ENCODE measurements at places on chromosomes 3 and 15. TPM values are rescaled to one million over a fixed set of nuclear protein-coding genes. Genes with fewer than 3 reads are reported as not detected.

The TPRG1 gene
- total RNA-seq: 1.7 TPM

DNA sequence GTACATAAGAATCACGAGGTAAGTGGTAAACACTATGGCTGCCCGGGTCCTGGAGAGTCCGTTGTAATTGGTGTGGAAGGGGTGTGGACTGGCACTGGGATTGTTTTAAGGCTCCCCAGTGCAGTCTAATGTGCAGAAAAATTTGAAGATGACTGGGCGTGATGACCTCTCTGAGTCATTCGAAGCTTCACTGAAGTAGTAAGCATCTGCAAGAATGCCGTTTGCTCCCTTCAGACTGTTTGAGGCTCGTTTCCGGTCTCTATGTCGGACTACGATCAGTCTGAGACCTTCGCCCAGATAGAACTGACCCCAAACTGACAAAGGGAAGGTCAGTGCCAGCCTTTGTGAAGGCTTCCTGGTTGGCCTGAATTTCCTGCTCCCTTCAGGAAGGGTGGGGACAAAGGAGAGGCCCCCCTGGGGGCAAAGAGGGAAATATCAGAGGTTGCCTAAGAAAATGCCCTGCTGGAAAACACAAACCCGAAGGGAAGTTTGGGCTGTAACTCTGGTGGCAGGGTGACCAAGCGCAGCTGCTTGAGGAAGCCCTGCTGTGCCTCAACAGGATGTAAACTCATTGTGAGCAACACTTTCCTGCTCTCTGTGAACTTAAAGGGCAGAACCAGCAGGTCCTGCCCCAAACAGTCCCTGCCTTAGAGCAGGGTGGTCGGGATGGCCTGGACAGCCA, 34.6 kb downstream of the BTD start:
- DNase-seq: no peak

- no peak for DNase-seq
Observed at GRCh38 chr15:57184502-57184901, 191.8 kb upstream of the CGNL1 start.

- no peak for DNase-seq
Observed at GRCh38 chr15:76501726-76502125, 165.2 kb downstream of the ISL2 start.

DNA sequence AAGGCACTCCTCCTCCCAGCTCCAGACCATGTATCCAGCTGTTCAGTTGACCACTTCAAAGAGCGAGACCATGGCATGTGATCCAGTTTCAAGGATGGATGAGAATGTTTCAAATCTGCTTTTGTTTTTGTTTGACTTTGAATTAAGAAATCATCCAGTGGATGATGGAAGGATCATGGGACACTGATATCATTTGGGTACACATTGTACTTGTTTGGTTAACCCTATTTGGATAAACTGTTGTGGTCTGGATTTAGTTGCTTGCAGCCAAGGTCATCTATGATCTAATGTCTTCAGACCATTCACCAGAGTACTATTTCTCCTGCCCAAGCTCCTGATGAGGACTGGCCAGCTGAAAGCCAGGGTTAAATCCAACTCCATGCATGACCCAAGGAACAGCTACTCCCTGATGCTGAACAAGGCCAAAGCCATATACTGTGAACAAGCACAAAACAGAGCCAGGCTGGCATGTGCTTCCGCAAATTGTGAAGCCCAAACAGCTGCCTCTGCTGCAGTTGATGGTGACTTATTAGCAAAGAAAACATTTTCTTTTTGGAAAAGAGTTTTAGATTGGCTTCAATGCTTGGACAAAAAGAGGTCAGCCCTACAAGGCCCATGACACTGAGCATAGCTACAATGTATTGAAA, 5.2 kb upstream of the ADAMTS17 start:
- DNase-seq: no peak

DNA sequence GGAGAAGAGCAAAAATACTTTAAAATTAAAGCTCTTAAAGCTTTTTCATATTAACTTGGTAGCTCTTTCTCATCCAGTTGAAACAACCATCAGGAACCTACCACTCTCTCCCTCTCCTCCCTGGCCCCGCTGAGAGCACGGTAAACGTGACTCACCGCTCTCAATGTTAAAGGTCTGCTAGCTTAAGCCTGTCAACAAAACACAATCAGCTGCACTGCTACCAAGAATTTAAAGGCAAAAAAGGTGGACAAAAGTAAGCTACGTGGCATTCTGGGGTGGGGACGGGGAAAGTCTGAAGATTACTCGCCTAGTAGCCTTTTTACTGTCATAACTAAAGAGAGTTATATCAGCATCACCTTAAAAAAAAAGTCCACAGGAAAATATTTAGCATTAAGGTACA, 8.4 kb upstream of the GP5 start:
- DNase-seq: no peak

The PLEKHO2 gene
- 8.6 TPM for total RNA-seq

GRCh38 chr3:139291276-139292051, 52.4 kb upstream of the MRPS22 start:
- no peak for DNase-seq

GRCh38 chr3:94967196-94967595, 904.3 kb downstream of the NSUN3 start:
- no peak for DNase-seq

GRCh38 chr15:90607361-90607760, 77.6 kb downstream of the CRTC3 start:
- DNase-seq: no peak

GRCh38 chr3:17207019-17207418, 322.3 kb downstream of the PLCL2 start:
- DNase-seq: no peak

- DNase-seq: peak; percentile 57
Observed at GRCh38 chr15:74768771-74769342, 13.0 kb upstream of the CSK start.

DNA sequence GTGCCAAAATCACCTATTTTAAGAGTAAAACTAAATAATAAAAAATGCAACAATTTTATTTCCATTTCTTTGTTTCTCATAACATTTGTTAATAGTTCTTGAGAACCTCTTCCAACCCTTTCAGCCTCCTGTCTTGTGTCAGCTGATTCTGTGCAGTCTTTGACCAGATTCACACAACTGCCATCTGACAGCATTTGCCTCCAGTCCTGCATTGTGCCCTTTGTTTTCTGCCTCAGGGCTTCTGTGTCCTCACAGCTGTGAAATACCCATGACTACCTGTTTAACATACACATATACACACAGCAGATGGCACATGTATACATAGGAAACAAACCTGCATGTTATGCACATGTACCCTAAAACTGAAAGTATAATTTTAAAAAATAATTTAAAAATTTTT, 13.2 kb upstream of the CNTN6 start:
- no peak for DNase-seq

- no peak for DNase-seq
Observed at GRCh38 chr3:53255423-53255774, 423 bp downstream of the TKT start.

DNA sequence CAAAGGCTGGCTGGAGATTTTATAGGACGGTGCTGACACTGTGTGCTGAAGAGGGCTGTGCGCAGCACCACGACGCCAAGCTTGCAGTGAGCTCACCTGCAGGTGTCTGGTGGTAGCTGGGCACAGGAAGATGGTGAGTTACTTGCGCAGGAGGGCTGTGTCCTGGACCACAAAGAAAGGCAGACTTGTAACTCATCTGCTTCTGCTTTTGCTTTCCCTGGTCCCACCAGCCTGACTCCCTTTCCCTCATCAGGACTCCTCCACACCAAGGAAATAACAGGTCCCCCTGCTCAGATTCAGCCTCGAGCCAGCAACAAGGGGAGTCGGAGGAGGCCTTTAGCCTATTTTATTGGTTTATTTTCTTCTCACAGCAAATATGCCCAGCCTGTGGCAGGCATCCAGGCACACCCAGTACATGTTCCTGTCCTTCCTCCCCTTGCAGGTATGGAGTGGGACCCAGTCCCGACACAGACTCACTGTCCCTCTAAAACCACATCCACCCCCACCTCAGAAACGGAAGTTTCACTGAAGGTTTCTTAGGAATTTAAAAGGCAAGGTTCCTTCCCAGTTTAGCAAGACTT, 35.6 kb upstream of the FLNB start:
- peak; percentile 93 for DNase-seq

The RAB11A gene
- 223 TPM for total RNA-seq

DNA sequence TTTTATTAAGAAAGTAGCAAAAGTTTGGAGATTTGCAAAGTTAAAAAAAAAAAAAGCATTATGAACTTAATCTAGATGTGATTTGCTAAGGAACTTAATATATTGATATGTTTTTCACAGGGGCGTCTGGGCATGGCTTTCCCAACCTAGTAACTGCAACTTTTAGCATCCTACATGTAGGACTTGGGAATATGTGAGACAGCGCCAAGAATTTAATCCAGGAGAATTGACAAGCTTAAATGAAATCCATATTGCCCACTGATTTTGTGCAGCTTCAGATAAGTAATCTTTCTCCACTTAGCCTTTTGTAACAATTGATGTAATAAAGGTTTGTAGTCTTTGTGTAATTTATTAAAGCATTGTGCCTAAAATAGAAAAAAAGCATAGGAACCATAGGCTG, 982 bp upstream of the GABPB1 start:
- DNase-seq: no peak

GRCh38 chr15:76979331-76979925, 15.5 kb upstream of the PSTPIP1 start:
- DNase-seq: no peak

- DNase-seq: no peak
Observed at GRCh38 chr3:194984066-194984465, 286.9 kb downstream of the XXYLT1 start.

DNA sequence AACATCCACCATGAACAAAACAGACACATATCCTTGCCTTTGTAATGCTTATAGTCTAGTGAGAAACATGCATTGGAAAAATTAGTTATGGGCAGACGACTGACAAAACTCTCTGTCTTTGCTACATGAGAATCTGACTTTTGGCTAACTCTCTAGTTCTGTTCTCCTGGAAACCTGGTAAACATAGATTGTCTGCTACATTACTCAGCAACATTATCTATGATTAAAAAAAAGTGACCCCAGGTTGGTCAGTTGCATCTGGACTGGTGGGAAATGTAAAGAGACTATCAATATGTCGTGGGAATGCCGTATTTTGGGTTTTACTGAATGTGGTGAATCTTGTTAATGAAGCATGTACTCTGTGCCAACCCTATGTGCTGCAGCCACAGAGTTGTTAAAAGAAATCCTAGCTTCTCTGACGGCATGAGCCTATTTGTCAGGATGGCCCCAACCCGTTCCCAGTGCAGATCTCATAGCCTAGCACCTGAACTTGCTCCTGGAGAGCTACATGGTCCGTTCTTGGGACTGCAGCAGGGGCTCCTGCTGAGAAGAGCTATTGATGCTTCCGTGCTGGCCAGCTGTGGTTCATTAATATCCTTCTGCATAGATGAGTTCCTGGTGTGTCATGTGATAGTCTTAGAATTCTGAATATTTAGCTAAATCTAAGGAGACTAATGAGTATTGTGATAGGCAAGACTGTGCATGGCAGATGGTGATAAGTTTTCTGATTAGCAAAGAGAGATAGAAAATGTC, 311.7 kb upstream of the ZNF717 start:
- DNase-seq: no peak

GRCh38 chr15:101807345-101807945, 4.1 kb downstream of the OR4F6 start:
- no peak for DNase-seq

DNA sequence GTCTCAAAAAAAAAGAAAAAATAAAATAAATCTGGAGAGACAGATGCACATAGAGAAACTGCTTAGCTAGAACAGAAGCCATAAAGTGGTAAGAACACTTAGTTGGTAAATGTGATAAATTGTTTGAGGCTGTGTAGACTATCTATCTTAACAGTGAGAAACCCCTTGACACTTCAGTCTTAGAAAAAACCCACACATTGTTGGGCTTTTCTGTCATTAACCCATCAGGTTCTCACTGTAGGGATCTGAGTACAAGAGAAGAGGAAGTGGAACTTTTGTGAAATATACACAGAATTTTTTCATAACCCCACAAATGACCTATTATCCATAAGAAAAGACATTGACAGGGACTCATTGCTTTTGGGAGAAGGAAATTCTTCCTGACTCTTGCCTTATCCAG, 24.4 kb downstream of the TP63 start:
- DNase-seq: no peak

The CAMKV gene
- 0.97 TPM for total RNA-seq

DNA sequence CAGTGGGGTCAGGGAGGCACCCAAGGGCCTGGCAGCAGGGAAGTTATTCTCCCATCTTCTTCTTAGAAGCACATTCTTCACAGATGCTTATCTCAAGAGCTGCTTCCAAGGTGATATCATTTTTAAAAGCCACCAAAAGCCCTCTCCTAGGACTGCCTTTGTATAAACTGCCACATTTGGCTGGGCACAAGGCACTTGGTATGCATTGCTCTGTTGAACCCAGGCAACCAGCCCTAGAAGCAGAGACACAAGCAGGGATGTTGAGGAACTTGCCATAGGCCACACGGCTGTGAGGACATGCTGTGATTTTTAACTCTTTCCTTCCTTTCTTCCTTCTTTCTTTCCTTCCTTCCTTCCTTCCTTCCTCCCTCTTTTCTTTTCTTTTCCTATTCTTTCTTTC, 7.4 kb upstream of the SLC6A1 start:
- no peak for DNase-seq

The C15orf62 gene
- total RNA-seq: 0.51 TPM

The CCRL2 gene
- total RNA-seq: 0.45 TPM

DNA sequence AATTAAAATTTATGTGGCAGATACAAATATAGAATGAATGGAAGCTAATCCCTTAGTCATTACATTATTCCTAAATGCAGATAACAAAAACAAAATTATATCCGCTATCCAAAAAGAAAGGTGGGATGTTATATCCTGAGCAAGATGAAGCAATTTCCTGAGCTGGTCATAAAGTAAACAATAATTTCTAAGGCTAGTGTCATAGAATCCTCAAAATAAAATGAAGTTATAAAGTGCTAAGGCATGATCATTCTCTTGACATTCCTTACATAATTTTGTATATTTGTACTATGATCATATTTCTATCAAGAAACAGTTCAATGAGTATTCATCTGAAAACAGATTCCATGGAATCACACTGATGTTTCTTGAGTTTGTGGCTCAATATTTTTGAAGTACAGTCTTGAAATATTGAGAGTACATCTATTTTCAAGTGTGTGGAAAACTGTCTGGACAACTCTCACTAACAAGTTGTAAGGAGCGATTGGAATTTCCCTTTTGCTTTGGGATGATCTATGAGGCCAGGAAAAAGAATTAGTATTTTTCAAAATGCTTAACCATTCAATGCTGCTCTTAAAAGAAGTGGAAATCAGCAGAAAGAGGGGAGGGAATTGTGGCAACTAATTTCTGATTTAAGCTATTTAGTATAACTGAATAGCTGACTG, 92.4 kb downstream of the ABI3BP start:
- no peak for DNase-seq

GRCh38 chr15:65659502-65660052, 37.8 kb downstream of the SLC24A1 start:
- no peak for DNase-seq

- no peak for DNase-seq
Observed at GRCh38 chr15:100235030-100235617, 106.7 kb downstream of the ADAMTS17 start.

The DLEC1 gene
- total RNA-seq: 0.32 TPM

The DVL3 gene
- 61.7 TPM for total RNA-seq

The CCDC54 gene
- total RNA-seq: 5.4 TPM

DNA sequence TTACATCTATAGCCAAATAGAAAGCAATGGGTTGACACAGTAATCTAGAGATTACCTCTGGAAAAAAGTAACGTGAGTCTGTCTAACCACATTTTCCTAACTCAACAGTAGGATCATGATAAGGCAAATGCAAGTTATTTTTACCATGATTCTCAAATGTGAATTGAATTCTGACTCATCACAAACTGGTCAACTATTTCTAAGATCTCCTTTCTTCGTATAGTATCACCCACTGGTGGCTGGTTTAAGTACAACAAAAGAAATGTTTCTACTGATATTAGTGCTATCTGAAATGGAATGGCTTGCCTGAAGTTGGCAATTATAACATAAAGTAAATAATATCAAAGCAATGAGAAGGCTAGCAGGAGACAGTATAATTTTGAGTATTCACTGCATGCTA, 102.2 kb downstream of the ABI3BP start:
- no peak for DNase-seq

Data from prostate gland (tissue), 2 donors.